Karpas-422 (cell line): ENCODE measurements at places on chromosomes 4 and X. TPM values are rescaled to one million over a fixed set of nuclear protein-coding genes. Genes with fewer than 3 reads are reported as not detected.

- DNase-seq = no peak
- no peaks in the 10 kb centered on the region for H3K4me1 ChIP-seq
- no peak overlapping the region for H3K27ac ChIP-seq
- H3K27me3 ChIP-seq = no peaks in the 10 kb centered on the region
Observed at GRCh38 chrX:55996649-55997048, 235.5 kb upstream of the KLF8 start.

STBD1 gene
- total RNA-seq = not detected in 2 replicates

SNCA gene
- not detected in 2 replicates for total RNA-seq

GAB3 gene
- total RNA-seq = 3.5 and 26.2 TPM in 2 replicates

DNA sequence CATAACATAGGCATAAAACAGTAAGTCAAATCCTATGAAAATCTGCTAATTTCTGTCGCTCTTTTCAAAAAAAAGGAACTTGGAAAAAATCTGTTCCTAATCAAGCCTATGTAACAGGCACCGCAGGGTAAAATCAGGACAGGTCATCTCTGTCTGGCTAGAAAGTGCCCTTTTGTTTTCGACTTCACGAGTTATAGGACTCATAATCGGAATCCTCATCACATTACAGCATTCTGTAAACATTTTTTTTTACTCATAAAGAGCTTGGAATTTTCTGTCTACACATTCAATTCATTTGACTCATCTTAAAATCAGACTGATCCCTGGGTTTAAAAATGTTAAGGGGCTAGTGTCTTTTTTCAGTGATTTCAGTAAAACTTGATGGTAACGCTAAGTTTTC is 181.7 kb upstream of the TBC1D9 start:
- H3K4me1 ChIP-seq = no peaks in the 10 kb centered on the region
- no peak overlapping the region for H3K4me3 ChIP-seq
- H3K36me3 ChIP-seq = no peaks in the 10 kb centered on the region
- no peaks in the 10 kb centered on the region; the same call in 1 of the 2 replicates for H3K27me3 ChIP-seq
- DNase-seq = no peak

XAGE1A gene
- not detected in 2 replicates for total RNA-seq

TLR2 gene
- not detected in 2 replicates for total RNA-seq

DNA sequence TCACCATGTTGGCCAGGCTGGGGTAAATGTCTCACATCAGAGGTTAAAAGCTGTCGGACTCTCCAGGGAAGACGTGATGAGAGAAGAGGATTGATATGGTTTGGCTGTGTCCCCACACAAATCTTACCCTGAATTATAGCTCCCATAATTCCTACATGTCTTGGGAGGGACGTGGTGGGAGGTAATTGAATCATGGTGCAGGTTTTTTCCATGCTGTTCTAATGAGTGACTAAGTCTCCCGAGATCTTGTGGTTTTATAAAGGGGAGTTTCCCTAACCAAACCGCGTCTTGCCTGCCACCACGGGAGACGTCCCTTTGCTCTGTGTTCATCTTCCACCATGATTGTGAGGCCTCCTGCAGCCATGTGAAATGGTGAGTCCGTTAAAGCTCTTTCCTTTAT is 64.4 kb downstream of the ASMT start:
- DNase-seq = no peak
- H3K4me3 ChIP-seq = no peak overlapping the region
- H3K27me3 ChIP-seq = no peaks in the 10 kb centered on the region

DNA sequence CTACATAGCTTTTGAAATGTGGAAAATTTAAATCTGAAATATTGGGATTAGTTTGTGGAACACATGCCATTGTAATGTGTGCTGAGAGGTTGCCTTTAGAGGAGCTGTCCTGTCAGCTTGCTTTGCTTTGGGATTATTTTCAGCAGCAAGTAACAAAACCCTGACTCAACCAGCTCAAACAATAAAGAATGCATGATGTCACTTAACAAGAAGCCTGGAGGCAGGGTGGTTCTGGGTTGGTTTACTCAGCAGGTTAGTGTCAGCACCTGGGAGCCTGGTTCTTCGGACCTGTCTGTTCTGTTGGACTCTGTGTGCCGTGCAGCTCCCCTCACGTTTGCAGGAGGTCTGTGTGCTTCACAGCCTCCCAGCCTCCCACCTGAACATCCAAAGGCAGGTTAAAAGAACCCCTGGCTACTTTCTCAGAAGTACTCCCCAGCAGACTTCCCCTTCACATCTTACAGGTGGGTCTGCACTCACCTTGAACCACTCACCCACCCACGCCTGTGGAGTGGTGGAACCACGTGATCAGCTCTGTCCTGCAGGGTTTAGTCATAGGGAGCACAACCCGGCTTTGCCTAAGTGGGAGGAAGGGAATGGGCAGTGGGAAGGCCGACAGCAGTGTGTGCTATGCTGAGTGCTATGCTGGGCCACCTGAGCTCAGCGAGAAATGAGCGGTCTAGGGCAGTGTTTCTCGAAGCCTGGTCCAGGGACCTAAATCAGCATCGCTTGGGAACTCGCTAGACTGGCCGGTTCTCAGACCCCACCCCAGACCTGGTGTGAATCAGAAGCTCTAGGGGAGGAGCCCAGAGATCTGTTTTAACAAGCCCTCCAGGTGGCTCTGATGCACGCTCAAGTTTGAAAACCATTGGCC is 20.4 kb downstream of the TMEM131L start:
- no peak overlapping the region for H3K27ac ChIP-seq
- no peak overlapping the region for H3K4me3 ChIP-seq
- no peak for DNase-seq

GRCh38 chr4:678331-679103 is 4.2 kb downstream of the MYL5 start:
- no peak overlapping the region; the same call in 1 of the 2 replicates for H3K4me3 ChIP-seq
- H3K4me1 ChIP-seq = peaks cover 44% of the 10 kb centered on the region
- no peaks in the 10 kb centered on the region for H3K27me3 ChIP-seq
- peaks cover under 1% of the 10 kb centered on the region for H3K36me3 ChIP-seq
- H3K27ac ChIP-seq = peak overlapping the region; percentile 97
- no peak for DNase-seq

- H3K27ac ChIP-seq = no peak overlapping the region
- no peaks in the 10 kb centered on the region for H3K4me1 ChIP-seq
- no peak for DNase-seq
- H3K36me3 ChIP-seq = no peaks in the 10 kb centered on the region
- no peaks in the 10 kb centered on the region for H3K27me3 ChIP-seq
- H3K4me3 ChIP-seq = no peak overlapping the region
Observed at GRCh38 chr4:81723927-81724587, 252.3 kb upstream of the RASGEF1B start.

BEND2 gene
- total RNA-seq = not detected in 2 replicates
